HT-29 (cell line): ENCODE measurements at places on chromosomes 11 and 22.
A peak's percentile ranks its signal among the peaks of the same experiment; 100 is the strongest.

- DNase-seq, result peak; percentile 32
Measured at GRCh38 chr22:31488988-31489617, 539 bp downstream of the EIF4ENIF1 start.

GRCh38 chr11:104487046-104487806 lies 323.3 kb upstream of the PDGFD start:
- no peak for DNase-seq

GRCh38 chr11:12330485-12331231 lies 46.7 kb upstream of the PARVA start:
- DNase-seq, result no peak

GRCh38 chr11:118615976-118616371 lies 8.6 kb downstream of the PHLDB1 start:
- DNase-seq, result no peak

DNA sequence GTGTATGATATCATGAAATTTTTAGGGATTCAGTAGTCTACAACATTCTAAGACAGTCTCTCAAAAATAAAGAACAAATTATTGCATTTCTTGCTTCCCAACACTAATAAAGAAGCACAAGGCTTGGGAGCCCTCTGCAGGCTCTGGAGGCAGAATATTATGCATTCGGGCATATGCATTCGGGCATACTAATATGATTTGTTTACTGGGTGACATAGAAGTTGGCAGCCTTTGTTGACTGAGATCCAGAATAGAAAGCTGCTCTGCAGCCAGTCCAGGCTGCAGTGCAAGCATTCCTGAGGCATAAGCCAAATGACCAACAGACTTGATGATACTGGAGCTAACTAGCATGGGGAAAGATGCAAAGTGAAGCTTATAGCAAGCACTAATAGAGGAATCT lies 945.5 kb downstream of the OPCML start:
- no peak for DNase-seq

GRCh38 chr11:69873166-69874077 lies 54.2 kb upstream of the FGF3 start:
- no peak for DNase-seq

DNA sequence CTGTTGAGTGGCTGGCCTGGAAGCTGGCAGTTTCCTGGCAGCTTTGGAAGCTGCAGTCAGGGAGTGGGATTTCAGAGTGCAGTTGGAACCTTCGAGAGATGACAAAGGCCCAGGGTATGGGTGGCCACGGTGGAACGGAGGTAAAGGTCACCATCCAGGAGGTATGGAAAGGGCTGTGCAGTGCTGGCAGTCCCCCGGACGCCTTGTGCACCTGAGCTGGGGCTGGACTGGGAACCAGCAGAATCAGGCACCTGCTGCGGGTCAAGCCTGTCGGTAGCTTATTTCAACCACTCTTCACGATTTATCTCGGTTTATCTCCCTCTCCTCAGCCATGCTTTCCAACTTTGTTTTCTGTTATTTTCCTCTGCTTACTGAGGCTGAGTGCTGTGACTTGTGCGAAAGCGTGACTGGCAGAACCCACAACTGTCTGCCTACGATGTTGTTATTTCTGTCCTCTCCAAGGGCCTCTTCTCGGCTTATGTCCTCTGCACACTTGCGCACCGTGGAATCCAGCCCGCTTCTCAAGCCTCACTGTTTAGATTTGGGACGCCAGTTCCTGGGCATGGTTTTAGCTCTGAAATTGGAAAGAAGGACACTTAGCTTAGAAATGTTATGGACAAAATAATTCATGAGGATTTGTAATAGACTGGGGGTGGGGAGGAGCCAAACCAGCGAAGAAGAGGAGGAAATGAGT lies 24.0 kb upstream of the ATXN10 start:
- DNase-seq, result no peak

DNA sequence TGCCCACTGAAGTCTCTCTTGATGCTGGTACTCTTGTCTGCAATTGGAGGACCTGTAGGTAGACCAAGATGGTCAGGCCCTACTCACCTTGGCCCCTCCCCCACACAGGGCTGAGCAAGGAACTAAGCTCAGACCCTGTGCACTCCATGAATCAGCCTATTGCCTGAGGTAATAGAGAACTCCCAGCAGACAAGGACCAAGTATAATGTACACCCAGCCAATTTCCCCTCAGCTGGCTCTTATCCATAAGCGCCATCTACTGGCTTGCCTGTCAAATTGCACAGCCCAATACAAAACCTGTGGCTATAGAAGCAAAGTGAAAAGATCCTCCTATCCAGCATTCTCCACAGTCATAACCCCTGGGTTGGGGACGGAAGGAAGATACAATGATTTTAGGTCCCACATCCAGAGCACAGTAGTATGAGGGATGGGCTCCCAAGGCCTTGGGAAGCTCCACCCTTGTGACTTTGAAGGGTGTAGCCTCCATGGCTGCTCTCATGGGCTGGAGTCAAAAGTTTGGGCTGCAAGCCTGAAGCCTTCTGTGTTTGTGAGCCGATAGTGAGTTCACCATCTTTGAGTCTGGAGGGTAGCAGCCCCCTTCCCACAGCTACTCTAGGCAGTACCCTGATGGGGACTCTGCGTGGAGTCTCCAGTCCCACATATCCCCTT lies 56.0 kb downstream of the GLYATL2 start:
- DNase-seq, result peak; percentile 79

DNA sequence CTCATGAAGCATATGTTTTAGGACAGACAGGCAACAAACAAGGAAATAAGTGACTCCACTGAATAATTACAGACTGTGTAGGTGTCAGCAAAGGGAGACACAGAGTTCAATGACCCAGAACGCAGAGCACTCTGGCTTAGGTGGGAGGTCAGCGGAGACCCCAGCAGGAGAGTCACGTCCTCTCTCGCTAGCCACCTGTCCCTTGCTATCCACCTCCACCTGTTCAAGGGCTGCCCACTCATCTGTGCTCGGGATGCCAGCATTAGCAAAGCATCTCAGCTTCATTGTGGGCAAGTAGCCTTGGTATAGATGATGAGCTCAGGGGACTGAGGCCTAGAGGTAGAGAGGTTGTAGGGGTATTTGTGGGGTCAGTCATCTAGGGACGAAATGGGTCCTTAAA lies 21.8 kb upstream of the ATXN10 start:
- no peak for DNase-seq

- DNase-seq, result no peak
Measured at GRCh38 chr11:133711545-133711944, 133.8 kb downstream of the SPATA19 start.
